ENCODE measurements at places on chromosomes 1 and 21.

DNA sequence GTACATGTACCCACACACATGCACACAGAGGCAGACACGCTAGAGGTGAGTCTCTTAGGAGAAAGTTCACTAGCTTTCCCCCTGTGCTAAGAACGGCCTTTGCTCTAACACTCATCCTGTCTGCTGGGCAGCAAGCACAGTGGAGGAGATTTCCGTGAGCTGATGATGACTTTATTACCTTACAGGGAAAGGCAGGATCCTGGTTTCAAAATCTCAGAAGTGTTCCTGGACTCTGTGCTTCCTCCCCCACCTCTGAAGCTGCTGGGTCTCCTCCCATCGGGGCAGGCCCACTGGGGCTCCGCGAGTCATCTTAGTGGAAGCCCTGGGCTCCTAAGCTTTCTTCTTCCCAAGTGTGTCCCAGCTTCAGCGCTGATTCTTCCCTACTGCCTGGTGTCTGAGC lies 2.7 kb downstream of the FAM3B start:
- DNase-seq: no peak

- no peak for DNase-seq
Observed at GRCh38 chr1:9731051-9731537, 79.6 kb downstream of the PIK3CD start.

GRCh38 chr21:34270411-34270810 lies 93.4 kb upstream of the KCNE2 start:
- no peak for DNase-seq

DNA sequence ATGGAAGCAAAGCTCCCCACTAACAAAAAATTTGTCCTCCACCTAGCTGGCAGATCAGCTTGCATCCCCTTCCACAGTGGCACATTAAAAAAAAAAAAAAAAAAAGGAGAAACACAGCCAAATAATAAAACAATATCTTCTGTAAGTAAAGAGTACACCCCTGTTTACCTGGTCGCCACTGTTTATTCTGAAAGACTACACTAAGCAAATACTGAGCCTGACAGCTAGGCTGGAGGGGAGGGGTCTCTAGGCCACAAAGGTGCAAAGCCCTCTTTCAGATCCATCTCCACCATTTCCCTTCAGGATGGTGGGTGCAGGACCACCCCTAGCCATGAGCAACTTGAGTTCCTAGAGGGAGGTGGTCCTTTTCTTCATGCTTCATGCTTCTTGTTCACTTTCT lies 22.8 kb upstream of the SLC45A3 start:
- DNase-seq: no peak

- DNase-seq: no peak
Observed at GRCh38 chr1:204626381-204626780, 59.2 kb downstream of the LRRN2 start.

DNA sequence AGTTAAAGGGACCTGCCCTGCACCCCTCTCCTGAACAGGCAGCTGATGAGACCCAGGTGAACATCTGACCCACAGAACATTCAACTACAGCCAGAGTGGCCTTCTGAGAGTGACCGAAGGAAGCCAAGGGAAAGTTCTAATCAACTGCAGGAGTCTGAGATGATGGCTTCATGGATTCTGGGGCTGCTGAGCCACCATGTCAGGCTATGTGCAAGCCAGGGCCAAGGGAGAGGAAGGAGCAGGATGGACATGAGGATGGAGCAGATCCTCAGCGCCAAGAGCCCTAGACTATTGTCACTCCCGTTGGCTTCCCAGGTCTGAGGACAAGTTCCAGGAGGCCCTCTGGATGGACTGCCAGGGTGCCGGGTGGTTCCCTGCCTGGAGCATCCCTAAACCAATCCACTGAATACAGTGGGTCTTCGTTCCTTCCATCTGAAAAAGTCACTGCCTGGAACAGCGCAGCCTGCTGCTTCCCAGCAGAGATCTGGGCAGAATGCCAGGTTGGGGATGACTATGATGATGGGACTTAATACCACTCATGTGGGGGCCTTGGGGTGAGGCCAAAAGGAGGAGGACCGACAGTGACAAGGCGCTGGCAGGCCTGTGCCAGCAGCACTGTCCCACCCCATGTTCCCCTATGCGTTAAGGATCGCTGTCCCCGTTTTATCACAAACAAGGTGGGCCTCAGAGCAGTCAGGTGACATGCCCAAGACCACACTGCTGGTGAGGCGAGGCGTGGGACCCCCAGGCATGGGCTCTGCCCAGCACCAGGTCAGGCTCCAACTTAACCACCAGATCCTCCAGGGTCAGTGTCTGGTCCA lies 19.8 kb downstream of the SPOCD1 start:
- DNase-seq: no peak

- no peak for DNase-seq
Observed at GRCh38 chr1:53303726-53304515, 23.9 kb downstream of the LRP8 start.
